Ovary (tissue), 10 donors: ENCODE measurements at places on chromosomes 11 and 22. TPM values are rescaled to one million over a fixed set of nuclear protein-coding genes. Genes with fewer than 3 reads are reported as not detected.

SCGB1D2 gene
- total RNA-seq: 2.5 TPM

RCOR2 gene
- total RNA-seq: 2.2 TPM

ZC3H12C gene
- total RNA-seq: 17.7 TPM

PTDSS2 gene
- 34.7 TPM for total RNA-seq

CELSR1 gene
- 2.9 TPM for total RNA-seq

- no peak for DNase-seq
Measured at GRCh38 chr11:35563484-35564244, 38.2 kb upstream of the PAMR1 start.

GRCh38 chr22:30575859-30576258 lies 1.4 kb upstream of the GAL3ST1 start:
- no peak for DNase-seq

DNA sequence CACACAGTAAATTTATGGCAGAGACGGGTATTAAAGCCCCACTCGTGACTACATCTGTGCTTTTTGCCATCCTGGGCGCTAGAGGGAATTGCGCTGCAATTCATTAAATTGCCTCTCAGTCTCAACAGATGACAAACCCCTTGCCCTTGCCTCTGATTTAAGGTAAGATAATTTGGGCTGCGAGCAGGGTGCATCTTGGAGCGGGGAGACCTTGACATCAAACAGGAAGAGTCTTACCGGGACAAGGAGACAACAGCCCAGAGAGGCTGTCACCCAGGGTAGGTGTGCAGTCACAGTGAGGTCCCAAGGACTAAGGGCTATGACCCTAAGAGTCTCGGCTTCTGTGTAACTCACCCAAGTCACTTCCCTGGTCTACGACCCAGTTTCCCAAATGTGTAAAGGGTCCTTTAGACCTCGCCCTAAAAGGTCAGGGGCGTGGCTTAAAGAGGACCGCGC lies 449 bp upstream of the TOM1 start:
- DNase-seq: no peak

- no peak for DNase-seq
Measured at GRCh38 chr22:50258361-50259292, 2.9 kb downstream of the MAPK12 start.

DNA sequence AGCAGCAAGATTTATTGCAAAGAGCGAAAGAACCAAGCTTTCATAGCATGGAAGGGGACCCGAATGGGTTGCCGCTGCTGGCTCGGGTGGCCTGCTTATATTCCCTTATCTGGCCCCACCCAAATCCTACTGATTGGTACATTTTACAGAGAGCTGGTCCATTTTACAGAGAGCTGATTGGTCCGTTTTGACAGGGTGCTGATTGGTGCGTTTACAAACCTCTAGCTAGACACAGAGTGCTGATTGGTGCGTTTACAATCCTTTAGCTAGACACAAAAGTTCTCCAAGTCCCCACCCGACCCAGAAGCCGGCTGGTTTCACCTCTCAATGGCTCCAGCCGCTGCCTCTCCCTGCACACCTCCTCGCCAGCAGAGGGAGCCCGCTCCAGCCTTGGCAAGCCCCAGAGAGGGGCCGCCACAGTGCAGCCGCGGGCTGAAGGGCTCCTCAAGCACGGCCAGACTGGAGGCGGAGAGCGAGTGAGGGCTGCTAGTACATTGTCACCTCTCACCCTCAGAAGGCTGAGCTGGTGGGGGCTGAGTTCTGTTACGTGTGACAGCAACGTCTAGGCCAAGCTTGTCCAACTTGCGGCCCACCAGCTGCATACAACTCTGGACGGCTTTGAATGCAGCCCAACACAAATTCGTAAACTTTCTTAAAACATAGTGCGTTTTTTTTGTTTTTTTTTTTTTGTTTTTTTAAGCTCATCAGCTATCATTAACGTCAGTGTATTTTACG lies 8.7 kb downstream of the PTH start:
- peak; percentile 44 for DNase-seq

- DNase-seq: peak; percentile 46
Measured at GRCh38 chr11:121754598-121754997, 301.8 kb upstream of the SORL1-AS1 start.

- no peak for DNase-seq
Measured at GRCh38 chr22:35192129-35192918, 65.0 kb upstream of the HMGXB4 start.

DNA sequence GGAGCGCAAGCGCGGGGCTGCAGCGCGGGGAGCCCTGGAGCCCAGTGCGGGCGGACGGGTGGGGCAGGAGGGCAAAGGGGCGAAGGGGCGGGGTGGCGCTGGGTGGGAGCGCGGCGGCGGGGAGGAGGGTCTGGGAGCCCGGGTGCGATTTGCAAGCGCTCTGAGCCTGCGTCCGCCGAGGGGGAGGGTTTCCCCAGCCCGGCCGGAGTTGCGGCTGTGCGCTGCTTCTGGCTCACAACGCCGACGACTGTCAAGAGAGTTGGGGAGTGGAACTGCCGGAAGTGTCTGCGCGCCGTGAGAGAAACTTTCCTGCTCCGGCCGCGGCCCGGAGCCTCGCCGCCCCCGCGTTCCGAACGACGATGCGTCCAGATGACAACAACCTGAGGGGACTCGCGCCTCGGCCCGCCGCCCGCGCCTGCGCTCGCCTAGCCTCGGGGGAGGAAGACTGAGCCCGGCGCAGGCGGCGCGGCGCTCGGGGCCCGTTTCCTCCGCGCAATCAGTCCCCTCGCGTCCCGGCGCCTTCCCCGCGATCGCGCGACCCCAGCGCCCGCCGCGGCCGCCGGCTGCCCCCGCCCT lies at the start of gene ARHGAP42:
ARHGAP42 (plus strand) TSS at position 235 of the 576 bp plus-strand sequence. CDS start 391 bp downstream, outside the sequence.
- DNase-seq: peak; percentile 47

- DNase-seq: no peak
Measured at GRCh38 chr11:67434395-67434881, 3.0 kb downstream of the PTPRCAP start.

DNA sequence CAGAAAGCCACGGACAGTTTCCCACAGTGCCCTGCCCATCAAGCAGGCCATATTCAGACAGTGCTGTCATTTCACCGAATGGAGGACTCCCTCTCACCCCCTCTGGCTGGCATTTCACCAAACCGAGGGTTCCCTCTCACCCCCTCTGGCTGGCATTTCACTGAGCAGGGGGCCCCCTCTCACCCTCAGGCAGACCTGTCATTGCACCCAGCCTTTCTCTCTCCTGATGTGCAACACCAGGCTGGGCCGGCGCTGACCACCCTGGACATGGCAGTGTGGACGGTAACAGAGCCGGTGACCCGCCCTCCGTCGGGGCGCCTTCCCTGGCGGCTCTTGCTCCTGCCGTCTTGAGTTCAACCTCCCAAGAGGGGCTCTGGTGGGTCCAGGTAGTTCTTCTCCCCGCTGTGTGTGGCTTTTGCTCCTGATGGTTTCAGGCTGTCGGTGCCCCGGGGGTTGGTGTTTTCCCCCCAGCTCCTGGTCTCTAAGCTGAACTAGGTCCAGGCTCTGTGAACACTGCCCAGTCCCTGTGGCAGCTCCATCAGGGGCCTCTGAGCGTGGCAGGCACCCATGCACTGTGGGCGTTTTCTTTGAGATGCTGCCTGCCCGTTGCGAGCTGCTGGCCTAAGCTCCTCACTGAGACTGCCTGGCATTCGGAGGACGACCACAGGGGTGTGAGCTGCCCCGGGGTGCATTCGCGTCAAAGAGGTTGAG lies 46.9 kb downstream of the SMIM38 start:
- DNase-seq: no peak

- DNase-seq: no peak
Measured at GRCh38 chr11:16011396-16011795, 344.9 kb downstream of the SOX6 start.

GRCh38 chr11:79430280-79430679 lies 10.6 kb downstream of the TENM4 start:
- no peak for DNase-seq

GRCh38 chr11:67420147-67420645 lies 4.7 kb downstream of the CARNS1 start:
- no peak for DNase-seq

- no peak for DNase-seq
Measured at GRCh38 chr22:47230741-47231140, 468.3 kb downstream of the TBC1D22A start.

DNA sequence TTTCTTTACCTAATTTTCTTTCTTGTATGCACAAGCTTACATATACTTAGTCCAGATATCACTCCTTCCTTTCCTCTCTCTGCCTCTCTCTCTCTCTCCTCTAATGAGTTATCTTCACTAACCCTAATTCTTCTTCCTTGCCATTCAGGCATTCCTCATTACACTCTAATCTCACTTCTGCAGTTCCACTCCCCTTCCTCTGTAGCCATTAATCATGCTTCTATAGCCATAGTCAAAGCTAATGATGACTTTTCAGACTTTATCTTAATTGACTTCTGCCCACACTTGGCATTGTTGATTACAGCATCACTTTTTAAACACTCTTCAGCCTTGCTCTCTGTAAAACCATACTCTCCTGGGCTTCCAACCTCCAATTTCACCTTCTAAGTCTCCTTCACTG lies 35.3 kb upstream of the SC5D start:
- no peak for DNase-seq

DNA sequence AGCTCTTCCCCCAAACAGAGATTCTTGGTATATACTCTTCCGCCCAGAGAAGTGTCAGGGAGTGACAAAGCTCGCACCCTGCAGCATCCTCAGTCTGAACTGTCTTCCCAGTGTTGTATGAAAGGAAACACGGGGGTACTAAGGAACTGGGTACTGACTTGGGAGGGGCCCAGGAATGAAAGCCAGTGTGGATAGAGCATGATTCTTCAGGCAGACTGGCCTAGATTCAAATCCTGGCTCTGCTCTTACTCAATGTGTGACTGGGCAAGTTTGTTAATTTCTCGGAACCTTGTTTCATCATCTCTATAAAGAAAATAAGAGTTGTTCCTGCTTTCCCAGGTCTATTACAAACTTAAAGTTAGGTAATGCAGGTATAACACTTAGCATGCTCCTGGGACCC lies 266.0 kb upstream of the NARS2 start:
- DNase-seq: no peak

- DNase-seq: no peak
Measured at GRCh38 chr11:64351136-64351631, 7.8 kb upstream of the RPS6KA4 start.

DNA sequence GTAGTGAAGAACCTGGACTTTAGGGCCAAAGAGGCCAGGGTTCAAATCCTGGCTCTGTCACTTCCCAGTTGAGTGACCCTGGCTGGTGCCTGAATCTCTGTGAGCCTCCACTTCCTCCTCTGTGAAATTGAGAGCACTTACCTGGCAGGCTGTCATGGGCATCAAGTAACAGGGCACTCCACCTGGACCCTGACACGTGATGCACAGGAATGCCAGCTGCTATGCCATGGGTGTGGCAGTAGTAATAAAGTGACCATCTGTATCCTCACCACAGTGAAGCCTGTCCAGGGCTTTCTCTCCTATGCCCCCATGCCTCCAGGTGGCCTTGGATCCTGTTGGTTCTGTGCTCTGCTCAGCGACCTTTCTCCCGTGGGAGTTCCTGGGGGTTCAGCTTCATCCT lies 29.8 kb upstream of the PPP6R3 start:
- DNase-seq: no peak

DNA sequence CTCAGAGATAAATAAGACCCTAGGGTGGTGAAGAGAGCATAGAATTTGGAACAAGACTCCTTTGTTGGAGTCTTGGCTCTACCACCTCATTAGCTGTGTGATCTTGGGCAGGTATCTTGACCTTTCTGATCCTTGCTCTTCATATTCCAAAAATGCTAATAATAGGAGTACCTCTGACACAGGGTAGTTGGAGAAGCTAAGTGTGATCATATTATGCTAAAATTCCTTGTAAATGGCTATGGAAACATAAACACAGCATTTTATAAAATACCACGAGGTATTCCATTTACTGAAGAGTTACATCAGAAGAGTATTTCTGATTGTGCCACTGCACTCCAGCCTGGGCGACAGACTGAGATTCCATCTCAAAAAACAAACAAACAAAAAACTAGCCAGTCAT lies 9.4 kb downstream of the PTPRJ start:
- DNase-seq: no peak

GRCh38 chr11:9790703-9791102 lies 126.8 kb downstream of the SWAP70 start:
- DNase-seq: no peak

DNA sequence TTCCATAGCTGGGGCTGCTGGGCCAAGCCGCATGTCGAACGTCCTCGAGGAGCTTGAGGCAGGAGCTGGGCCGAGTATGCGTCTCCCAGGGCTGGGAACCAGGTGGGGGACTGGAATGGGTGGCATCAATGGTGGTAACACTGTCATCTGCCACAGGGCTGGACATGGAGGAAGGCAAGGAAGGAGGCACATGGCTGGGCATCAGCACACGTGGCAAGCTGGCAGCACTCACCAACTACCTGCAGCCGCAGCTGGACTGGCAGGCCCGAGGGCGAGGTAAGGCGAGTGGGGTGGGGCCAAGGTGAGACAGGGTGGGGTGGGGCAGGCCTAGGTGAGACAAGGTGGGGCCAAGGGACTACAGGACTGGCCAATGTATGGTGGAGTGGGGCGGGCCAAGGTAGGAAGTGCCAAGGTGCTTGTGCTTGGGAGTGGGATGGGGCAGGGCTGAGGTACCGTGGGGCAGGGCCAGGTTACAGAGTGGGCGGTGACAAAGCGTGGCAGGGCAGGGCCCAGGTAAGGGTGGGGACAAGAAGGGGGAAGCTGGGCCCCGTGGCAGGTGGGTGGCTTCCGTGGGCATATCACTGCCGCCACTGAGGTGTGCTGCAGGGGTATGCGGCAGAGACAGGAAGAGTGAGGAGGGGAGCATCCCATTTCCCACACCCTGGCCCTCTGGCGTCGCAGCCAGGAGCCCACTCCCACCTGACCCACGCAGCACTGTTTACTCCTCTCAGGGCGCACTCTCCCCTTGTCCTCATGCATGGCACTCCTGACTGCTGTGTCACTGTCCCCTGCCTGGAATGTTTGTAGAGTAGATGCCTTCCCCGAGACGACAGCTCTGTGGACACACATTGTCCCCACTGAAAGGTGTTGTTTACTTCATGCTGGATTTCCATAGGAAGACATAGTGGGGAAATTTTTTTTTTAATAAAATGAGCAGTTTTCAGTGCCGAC lies 27.5 kb upstream of the DGCR8 start:
- DNase-seq: no peak

GRCh38 chr11:32939046-32939445 lies 46.4 kb downstream of the QSER1 start:
- no peak for DNase-seq

DNA sequence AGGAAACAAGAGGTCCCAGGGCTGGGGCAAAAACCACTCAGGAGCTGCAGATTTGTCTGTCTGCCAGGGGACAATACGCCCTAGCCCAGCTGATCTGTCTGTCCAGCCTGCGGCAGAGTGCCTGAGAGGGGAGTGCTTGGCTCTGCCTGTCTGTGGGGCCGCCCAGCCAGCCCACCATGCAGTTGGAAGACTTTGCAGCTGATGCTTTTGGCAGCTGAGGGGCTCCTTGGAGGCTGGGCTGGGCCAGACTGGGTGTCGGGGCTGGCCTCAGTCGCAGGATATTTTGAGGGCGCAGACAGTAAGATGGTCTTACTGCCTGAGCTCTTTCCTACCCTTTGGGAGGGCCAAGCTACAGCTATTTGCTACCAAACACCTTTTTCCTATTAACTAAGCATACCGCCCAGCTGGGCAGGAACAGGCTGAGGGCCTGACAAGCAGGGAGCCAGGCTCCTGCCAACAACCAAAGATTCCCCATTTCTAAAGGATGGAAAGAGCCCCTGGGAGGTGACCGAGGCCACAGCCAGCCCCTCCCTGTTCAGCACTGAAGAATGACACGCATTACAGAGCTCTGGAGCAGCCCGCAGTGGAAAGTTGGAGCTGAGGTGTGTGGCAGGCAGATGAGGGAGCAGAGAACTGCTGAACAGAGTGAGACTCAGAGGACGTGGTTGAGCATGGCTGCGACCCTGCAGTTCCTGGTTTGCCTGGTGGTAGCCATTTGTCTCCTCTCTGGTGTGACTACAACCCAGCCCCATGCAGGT lies at the start of gene FAM180B:
FAM180B (plus strand) TSS at position 581 of the 758 bp plus-strand sequence; CDS start at position 672, 91 bp downstream.
- no peak for DNase-seq

GRCh38 chr11:29159552-29160465 lies 857.0 kb downstream of the KCNA4 start:
- no peak for DNase-seq
